ENCODE measurements at places on chromosomes 11 and 22. TPM values are rescaled to one million over a fixed set of nuclear protein-coding genes. Genes with fewer than 3 reads are reported as not detected.

DNA sequence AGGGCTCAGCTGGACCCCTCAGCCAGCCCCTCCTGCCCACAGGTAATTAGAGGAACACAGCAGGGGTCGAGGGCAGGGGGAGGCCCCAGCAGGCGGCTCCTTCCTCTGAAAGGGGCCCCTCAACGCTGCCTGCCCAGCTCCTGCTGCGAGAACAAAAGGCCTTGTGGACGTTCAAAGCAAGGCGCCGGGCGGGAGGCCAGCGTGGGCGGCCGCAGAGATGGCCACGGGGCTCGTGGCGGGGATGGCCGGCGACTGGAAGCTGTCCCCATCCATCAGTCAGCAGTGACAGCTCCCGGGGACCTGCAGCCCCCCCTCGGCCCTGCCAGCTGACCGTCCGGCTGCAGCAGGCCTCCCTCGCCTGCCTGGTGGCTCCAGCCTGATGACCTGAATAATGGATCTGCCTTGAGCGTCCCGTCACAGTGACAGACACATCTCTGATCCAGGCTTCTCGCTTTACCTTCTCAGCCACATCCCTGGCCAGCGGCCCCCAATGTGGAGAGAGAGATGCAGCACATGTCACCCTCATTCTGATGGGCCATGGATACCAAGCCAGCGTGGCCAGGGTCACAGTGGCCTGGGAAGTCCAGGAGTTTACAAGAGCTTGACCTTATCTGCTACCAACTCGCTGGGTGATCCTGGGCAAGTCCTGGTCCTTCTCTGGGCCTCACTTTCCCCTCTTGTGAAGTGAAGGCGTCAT lies 159.3 kb downstream of the MN1 start:
- DNase-seq = peak; percentile 59

GRCh38 chr11:20980736-20981135 lies 311.4 kb downstream of the NELL1 start:
- peak; percentile 14 for DNase-seq

- no peak for DNase-seq
Measured at GRCh38 chr11:11512090-11512489, 109.7 kb downstream of the GALNT18 start.

DNA sequence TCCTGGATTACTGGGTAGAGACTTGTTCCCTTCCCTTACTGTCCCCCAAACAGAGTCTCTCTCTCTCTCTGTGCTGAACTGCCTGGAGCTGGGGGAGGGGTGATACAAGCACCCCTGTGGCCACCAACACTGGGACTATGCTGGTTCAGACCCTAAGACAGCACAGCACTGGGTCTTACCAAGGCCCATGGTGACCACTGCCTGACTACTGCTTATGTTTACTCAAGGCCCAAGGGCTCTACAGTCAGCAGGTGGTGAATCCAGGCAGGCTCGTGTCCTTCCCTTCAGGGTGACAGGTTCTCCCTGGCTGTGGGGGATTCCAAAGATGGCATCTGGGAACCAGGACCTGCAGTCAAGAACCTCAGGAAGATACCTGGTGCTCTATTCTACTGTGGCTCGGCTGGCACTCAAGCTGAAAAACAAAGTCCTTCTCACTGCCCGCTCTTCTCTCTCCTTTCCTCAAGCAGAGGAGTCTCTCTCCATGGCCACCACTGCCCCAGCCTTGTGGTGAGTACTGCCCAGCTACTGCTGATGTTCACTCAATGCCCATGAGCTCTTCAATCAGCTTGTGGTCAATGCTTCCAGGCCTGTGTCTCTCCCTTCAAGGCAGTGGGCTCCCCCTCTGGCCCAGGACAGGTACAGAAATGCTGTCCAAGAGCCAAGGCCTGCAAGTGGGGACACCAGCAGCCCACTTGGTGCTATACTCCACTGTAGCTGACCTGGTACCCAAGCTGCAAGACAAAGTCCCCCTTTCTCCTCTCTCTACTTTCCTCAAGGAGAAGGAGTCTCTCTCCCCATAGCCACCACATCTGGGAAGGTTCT lies 41.8 kb upstream of the SHANK2 start:
- no peak for DNase-seq

GRCh38 chr22:23775779-23776375 lies 3.2 kb downstream of the MMP11 start:
- DNase-seq = no peak

DNA sequence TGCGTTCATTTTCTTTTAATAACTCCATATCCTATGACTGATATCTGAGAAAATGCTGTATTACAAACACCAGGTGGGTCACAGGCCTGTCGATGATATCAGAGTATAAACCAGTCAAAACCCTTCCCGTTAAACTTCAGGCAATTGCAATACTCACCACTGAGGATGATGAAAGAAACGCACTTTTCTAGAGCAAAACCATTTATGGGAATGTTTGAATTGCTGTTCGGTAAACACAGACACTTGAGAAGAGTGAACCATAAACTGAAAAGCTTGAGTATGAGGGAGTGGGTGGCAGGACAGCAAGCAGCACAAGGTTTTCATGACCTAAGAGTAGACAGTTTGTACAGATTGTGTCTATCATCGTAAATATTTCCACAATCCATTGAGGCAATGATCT lies 139.8 kb upstream of the CEP126 start:
- no peak for DNase-seq

- no peak for DNase-seq
Measured at GRCh38 chr11:77324508-77324907, 23.0 kb upstream of the GDPD4 start.

The MMP10 gene
- total RNA-seq = 0.24 TPM

DNA sequence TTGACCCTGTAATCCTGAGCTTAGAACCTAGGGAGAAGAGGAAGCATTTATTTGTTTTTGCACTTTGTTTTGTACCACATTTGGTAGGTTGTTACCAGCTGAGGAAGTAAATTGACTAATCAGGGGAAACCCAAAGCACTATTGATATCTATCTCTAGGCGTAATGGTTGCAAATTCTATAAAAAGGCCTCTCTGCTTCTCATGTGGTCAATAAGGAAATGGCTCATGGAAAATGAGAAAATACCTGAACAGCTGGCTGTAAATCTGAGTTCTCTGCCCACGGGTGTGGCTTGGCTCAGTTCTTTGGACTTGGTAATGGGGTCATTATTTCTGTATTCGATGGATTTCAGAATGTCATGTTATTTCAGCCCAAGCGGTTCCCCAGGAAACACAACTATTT lies 42.4 kb downstream of the BARX2 start:
- DNase-seq = no peak

- DNase-seq = no peak
Measured at GRCh38 chr11:65849771-65850216, 8.2 kb downstream of the CFL1 start.

GRCh38 chr11:33976495-33977199 lies 74.9 kb upstream of the CAPRIN1 start:
- no peak for DNase-seq

DNA sequence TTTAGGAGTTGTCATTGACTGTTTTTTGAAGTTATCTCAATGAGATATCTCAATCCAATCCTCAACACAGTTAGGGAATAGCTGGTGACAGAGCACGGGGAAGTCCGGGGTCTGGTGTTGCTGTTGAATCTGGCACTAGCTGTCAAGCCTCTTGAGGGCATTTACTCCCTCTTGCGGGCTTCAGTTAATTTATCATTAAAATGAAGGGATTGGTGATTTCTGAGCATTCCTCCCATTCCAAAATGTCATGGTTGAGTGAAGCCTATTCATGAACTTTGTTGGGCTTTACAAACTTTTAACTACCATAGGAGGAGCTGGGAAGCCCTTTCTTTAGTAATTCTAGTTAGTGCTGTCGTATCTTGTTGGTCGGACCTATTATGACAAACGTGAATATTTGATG lies 40.2 kb downstream of the UVRAG start:
- DNase-seq = no peak

The SCO2 gene
- 5.0 TPM for total RNA-seq
